ENCODE measurements at places on chromosomes 3 and 15. TPM values are rescaled to one million over a fixed set of nuclear protein-coding genes. Genes with fewer than 3 reads are reported as not detected.

GRCh38 chr3:194867270-194867983 is 181.7 kb downstream of the FAM43A start:
- DNase-seq = no peak

- no peak for DNase-seq
These were observed 810.3 kb downstream of the VGLL3 start for GRCh38 chr3:86180696-86181095.

Gene ACOX2
- not detected for total RNA-seq

DNA sequence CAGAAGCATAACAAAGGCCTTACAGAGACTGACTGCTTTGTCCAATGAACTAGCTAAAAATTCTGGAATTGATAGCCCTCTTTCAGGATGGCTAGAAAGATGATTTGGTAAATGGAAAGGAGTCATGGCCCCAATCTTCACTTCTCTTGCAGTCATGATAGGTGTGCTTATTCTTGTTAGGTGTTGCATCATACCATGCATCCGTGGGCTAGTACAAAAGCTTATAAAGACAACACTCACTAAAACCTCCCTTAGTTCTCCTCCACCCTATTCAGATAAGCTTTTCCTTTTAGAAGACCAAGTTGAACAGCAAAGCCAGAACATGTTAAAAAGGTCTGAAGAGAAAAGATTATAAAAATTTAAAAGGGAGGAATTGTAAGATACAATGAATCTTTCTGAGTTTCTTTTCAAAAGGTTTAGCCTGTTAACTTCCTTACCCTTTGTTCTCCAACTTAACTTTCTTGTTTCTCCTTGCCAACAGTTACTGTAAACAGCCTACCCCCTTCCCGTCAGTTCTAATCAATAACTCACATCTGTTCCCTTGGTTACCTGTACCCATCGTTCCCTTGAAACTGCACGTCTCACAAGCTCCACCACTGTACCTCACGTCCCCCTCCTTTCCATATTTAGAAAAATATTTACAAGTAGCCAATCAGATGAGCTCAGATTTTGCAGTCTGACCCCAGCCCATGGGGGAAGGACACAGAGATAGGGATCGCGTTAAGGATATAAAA is 105.8 kb downstream of the ZBBX start:
- DNase-seq = no peak

Gene ASB14
- not detected for total RNA-seq

Gene GOLGA8Q
- 0.33 TPM for total RNA-seq

Gene CCR3
- total RNA-seq = not detected

DNA sequence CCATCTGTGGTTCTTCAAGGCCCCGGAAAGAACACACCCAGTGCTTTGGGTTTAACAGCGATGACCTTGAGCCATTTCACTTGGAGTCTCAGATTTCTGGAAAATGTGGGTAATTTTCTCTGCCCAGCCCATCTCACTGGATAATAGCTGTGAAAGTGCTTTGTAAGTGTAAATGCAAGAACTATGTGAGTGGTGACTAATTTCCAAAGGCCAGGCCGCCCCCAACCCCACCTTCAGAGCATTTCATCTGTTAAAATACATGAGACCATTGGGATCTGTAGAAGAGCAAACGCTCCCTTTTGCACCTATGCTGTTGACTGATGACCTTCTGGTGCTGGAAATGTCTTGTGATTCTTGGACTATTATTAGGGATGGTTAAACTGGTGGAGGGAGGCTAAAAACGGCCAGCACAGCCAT is 196.8 kb upstream of the LPP start:
- peak; percentile 42 for DNase-seq

- no peak for DNase-seq
These were observed 71.2 kb downstream of the ARHGAP31 start for GRCh38 chr3:119365418-119365817.

DNA sequence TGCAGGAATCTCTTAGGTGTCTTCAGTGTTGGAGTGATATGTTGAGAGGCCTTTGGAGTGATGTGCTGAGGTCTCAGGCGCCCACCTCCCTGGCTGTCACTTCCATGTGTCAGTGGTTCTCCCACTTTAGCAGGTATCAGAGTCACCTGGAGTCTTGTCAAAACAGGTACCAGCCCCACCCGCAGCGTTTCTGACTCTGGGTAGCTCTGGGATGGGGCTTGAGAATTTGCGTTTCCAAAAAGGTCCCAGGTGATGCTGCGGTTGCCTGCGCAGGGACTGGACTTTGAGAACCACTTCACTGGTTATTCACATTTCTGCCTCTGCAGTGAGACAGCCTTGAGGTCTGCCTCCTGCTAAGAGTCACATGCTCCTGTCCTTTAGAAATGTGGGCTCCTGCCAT is 15.5 kb downstream of the UMPS start:
- no peak for DNase-seq

- DNase-seq = no peak
These were observed 28.5 kb downstream of the GREM1 start for GRCh38 chr15:32746116-32746857.

Gene ZNF660
- total RNA-seq = 0.07 TPM

GRCh38 chr3:101189796-101190195 is 130.6 kb downstream of the IMPG2 start:
- no peak for DNase-seq

Gene IGSF11
- 0.14 TPM for total RNA-seq

Gene DGKG
- 0.12 TPM for total RNA-seq

DNA sequence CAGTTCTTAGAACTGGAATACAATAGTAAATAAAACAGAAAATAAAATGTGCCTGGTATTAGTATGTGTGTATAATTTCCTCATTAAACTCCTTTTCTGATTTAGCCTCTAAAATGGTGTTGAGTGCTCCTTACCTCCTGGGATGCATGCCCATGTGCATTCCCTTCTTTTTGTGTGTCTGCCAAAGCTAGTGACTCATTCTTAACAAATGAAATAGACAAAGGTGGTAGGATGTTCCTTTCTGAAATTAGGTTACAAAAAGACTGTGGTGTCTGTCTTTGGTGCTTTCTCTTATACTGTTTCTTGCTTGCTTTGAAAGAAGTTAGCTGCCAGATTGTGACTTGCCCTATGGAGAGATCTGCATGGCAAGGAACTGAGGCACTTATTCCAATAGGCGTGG is 623.7 kb downstream of the GRM7 start:
- no peak for DNase-seq

DNA sequence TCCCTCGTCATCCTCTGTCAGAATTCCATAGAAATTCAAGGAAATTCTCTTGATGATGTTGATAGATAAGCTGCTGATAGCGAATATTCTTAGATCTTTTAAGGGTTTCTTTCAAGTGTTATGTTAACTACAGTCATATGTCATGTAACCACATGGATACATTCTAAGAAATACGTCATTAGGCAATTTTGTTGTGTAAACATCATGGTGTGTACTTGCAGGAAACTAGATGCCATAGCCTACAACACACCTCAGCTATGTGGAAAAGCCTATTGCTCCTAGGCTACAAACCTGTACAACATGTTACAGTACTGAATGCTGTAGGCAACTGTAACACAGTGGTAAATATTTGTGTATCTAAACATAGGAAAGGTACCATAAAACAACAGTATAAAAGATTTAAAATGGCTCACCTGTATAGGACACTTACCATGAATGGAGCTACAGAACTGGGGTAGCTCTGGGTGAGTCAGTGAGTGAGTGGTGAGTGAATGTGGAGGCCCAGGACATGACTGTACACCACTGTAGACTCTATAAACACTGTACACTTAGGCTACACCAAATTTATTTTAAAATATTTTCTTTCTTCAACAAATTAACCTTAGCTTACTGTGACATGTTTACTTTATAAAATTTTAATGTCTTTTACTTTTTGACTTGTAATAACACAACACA is 34.6 kb downstream of the GLDN start:
- no peak for DNase-seq

Gene TM6SF1
- 2.2 TPM for total RNA-seq

Gene PCLAF
- total RNA-seq = 82.4 TPM

Gene TERC
- 19.2 TPM for total RNA-seq

- no peak for DNase-seq
These were observed 8.7 kb downstream of the ATXN7 start for GRCh38 chr3:63872135-63872924.

GRCh38 chr3:57863380-57863779 is 107.3 kb downstream of the SLMAP start:
- no peak for DNase-seq

Gene CD200R1
- 4.1 TPM for total RNA-seq

GRCh38 chr3:123732447-123732846 is 147.6 kb upstream of the HACD2 start:
- DNase-seq = no peak

DNA sequence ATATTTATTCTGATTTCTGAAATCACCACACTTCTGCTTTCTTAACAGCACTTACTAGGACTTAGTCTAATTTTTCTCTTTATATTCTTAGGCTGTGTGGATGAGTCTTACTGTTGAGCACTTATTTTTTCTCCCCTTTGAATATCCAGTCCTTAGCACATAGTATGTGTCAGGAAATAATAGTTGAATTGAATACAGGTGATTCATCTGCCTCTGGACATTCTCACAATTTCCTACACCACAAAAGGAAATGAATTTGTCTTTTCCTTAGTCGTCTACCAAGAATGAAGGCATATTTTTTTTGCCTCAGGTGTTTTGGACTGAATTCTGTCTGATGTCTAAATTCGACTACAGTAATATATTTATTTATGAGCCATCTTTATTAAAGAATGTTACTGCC is 204.2 kb downstream of the GHSR start:
- no peak for DNase-seq

- no peak for DNase-seq
These were observed 459.8 kb downstream of the MCTP2 start for GRCh38 chr15:94691169-94691568.

DNA sequence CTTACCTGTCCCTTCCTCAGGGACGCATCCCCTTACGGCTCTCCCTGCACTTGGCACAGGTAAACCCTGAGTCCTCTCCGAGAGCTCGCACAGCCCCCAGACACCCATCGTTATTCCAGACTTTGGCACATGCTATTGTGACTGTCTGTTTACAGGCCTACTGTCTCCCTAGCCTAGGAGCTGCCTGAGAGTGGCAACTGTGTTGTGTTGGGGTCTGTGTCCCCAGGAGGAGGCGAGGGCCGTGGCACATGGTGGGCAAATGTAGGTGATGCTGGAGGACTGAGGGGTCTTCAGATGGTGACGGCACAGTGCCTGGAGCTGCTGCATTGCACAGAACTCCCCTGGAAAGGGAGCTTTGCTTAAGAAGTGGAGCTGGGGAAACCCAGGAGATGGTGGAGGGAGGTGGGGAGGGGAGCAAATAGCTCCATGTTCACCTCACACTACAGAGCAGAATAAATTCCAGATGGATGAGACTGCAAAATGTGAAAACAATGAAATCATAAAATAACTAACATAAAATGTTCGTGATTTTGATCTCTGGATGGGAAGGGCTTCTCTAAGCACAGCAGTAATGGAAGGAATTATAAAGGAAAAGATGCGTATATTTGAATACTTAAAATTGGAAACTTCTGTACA is 96.5 kb downstream of the SMAD6 start:
- no peak for DNase-seq

Gene POPDC2
- 2.1 TPM for total RNA-seq

DNA sequence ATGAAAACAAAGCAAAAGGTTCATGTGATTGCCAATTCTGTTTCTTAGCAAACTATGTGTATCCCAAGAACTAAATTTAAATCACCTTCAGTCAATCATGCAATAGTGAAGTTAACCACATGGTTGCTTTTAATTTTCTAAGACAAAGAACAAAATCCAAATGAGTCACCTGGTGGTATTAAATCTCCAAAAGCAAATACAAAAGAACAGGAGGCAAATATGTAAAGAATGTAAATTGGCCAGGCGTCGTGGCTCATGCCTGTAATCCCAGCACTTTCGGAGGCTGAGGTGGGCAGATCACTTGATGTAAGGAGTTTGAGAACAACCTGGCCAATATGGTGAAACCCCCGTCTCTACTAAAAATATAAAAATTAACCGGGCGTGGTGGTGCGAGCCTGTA is 54.2 kb upstream of the PIK3R4 start:
- DNase-seq = no peak

Measured in activated CD4-positive, alpha-beta memory T cell treated with anti-CD3 and anti-CD28 coated beads for 36 hours (primary cell).